Hindlimb muscle (tissue), 1 donor: ENCODE measurements at places on chromosomes 16 and 17.
A peak's percentile ranks its signal among the peaks of the same experiment; 100 is the strongest.

DNA sequence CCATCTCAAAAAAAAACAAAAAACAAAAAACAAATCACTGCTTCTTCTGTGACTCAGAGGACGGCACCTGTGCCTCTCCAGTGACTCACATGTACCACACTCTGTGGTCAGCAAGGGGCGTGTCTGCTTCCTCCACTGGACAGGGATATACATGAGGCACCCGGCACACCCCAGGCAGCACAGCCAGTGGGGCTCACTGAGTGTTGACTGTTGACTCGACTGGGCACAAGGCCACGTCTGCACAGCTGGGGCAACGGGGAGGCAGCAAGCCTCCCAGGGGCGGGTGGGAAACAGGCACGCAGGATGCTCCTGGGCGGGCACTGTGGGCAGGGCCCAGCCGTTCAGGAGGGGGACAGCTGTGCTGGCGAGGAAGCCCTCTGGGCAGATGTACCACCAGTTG, 64.1 kb downstream of the TIMM22 start:
- DNase-seq = no peak

GRCh38 chr16:7086822-7087616, 245.6 kb upstream of the RBFOX1 start:
- peak; percentile 61 for DNase-seq

DNA sequence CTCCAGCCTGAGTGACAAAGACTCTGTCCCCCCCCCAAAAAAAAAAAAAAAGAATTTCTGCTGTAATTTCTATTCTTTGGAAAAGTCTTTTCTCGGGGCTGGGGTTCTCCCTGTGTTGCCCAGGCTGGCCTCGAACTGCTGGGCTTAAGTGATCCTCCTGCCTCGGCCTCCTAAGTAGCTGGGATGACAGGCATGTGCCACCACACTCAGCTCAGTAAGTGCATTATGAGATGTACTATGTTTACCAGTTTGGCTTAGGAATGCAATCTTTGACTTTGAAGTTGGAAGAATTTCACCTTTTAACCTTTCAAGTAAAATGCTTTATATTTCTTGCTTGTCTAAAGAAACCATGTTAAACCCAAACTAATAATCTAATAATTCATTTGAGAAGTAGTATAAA, 28.0 kb upstream of the ADCY7 start:
- no peak for DNase-seq

GRCh38 chr17:8746501-8747236, 2.0 kb upstream of the CCDC42 start:
- no peak for DNase-seq

DNA sequence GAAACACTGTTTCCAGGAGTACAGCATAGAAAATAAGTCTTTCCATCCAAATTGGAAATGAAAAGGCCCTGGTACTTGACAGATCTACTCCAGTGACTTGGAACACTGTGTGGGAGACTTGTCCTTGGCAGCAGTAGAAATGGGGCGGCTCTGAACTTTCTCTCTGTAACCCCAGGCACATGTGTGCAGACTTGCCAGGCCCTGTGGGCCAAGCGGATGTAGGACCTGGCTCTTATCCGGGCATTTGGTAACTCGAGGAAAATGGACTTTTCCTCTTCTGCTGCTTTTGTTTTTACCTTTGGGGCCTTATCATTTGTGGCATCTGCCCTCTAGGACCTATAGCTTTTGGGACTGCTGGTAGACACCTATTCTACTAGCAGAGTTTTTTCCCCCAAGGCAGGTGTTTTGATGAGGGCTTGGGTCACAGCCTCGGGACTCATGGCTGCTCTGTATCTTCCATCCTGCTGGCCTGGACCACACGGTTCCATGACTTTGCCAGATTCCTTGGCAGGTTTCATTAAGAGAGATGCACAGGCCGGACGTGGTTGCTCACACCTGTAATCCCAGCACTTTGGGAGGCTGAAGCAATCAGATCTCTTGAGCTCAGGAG, 43.5 kb downstream of the SMPD3 start:
- DNase-seq = no peak

- no peak for DNase-seq
Observed at GRCh38 chr17:2092253-2092652, 37.4 kb downstream of the HIC1 start.

- DNase-seq = no peak
Observed at GRCh38 chr16:3094289-3095027, 4.6 kb downstream of the ZSCAN10 start.

DNA sequence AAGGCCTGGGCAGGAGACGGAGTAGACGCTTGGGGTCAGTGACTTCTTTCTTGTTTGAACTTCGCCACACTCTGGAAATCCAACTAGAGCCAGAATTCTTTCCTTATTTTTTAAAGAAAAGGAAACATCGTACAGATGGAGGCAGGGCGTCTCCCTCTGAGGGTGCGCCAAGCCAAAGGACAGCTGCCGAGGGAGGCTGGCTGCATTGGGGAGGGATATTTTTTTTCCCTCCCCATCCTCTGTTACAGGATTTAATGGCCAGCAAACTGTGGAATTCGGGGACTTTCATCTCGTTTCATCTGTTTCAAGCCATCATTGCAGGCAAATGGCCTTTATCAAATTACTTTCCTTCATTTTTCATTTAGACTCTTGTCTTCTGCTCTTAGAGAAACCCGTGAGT, 15.9 kb downstream of the CDK5R1 start:
- no peak for DNase-seq

DNA sequence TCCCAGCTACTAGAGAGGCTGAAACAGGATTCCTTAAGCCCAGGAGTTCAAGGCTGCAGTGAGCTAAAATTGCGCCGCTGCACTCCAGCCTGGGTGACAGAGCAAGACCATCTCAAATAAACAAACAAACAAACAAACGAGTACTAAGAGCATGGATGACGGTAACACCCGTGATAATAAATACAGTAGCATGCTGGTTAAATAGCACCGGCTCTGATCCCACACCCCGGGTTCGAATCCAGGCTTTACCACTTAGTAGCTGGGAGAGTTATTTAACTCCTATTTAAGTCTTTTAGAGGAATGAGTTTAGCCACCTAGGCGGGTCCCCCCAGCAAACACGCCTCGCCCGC, 301 bp upstream of the METTL22 start:
- DNase-seq = no peak

GRCh38 chr17:77437017-77437416, 296.2 kb downstream of the SEC14L1 start:
- DNase-seq = no peak

- no peak for DNase-seq
Observed at GRCh38 chr17:21149621-21150020, 22.9 kb downstream of the DHRS7B start.

GRCh38 chr17:76752006-76752405, 14.1 kb downstream of the MFSD11 start:
- no peak for DNase-seq
